ENCODE measurements at places on chromosomes 5 and 9.

- no peak for DNase-seq
These were observed 73.9 kb upstream of the WWC1 start for GRCh38 chr5:168217497-168217896.

DNA sequence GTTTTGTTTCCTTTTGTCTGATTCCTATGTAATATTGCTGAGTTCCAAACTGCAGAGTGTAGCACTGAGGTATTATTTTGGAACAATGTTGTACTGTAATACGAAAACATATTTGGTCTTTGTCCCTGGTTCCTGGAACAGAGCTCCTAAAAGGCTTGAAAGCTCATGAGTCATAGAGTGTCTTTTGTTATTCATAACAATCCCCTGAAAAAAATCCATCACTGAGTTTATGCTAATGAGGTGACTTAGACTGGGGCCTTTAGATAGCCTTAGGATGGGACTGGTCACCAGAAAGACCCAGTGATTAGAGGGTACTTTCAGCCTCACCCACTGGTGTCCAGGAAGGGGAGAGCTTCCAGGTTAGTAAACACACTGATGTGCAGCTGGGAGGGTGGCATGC, 132.7 kb upstream of the POU5F2 start:
- DNase-seq, result peak; percentile 26

DNA sequence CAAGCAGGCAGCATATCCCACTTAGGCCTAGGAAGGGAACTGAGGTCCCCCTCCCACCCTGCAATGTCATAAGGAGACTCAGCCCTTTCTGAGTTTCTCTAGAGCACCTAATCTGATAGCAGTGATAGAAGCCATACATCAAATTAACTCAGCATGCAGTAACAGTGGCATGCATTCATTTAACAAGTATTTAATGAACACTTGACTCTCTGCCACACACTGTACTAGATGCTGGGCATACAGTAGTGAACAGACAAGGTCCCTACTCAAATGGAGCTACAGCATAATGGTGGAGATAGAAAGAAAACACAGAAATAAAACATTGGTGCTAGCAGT, 58.6 kb downstream of the SLC22A5 start:
- DNase-seq, result no peak

DNA sequence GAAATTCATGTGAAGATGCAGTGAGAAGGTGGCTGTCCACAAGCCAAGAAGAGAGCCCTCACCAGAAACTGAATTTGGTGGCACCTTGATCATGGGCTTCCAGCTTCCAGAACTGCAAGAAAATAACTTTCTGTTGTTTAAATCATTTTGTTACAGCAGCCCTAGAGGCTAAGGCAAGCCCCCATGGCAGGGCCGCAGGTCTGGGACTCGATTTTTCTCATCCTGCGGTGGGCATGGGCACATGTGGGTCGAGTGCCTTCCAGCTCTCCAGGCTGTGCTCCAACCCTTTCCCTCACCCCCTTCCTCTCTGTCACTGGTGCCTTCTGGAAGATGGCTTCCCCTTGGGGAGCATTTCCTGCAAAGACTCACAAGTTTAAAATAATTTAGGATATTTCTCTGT, 40.7 kb downstream of the AHRR start:
- DNase-seq, result no peak

DNA sequence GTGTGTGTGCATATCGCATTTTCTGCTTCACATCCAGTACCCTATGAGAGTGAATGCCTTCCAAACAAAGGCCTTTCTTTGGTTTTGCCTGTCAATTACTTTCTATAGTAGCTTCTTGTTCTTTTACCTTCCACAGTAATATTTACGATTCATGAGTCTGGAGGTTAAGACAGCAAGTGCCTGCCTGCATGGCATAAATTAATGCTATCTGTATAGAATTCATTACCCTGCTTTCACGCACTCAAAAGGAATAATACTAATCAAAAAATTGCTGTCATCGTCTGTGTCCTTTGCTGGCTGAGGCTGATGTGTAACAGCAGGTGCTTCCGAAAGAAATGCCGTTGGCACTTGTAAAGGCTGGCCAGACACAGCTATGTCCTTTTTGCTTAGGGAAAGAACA, 1304.4 kb upstream of the CDH6 start:
- DNase-seq, result no peak

DNA sequence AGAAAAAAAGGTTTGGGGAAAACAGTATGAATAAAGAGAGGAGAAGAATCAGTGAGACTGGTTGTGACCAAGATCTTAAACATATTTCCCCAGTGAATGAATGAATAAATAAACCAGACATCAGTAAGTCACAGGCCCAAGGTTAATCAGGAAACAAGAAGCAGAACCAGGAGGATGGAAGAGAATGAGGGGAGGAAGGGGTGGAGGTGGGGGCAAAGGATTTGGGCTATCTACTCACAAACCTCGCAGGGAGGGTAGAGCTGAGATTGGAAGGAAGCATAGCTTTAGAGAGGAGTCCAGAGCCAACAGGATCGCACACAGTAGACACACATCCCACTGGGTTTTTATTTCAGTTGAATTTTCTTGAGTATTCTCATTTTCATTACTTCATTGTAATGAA, 47.7 kb upstream of the RICTOR start:
- no peak for DNase-seq

- no peak for DNase-seq
These were observed 15.3 kb downstream of the TNFSF15 start for GRCh38 chr9:114790521-114790920.

DNA sequence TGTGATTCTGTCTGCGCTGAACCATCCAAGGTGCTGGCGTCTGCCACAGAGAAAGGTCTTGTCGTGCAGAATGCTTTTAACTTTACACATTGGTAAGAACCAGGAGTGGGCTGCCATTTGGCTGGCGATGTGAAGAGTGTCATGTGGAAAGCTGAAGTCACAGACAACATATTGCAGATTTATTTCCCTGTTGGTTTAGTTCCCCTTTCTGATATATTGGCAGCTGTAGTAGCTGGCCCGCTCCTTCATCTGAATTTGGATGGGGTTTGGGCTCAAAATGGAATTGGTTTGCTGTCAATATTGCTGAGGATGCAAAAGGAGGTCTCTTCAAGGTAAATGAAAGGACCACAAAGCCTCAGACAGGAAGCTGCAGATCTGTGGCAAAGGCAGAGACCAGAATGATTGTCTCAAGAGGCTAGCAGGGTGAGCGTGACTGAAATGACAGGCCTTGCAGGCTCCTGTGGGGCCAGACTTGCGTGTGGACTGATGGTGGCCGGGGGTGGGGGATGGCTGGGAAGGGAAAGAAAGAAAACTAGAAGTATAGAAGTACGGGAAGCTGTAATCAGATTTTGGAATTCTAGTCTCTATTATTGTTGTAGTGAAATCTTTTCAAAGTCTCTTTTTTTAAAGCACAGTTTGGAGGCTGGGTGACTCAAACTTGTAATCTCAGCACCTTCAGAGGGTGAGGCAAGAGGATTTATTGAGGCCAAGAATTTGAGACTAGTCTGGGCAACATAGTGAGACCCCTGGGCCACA, 25.1 kb upstream of the CD180 start:
- DNase-seq, result no peak

- DNase-seq, result no peak
These were observed 55.7 kb upstream of the FAM120AOS start for GRCh38 chr9:93509084-93509483.

GRCh38 chr5:79727451-79728355, 38.1 kb downstream of the CMYA5 start:
- DNase-seq, result peak; percentile 27

- DNase-seq, result no peak
These were observed 70.2 kb downstream of the ZNF608 start for GRCh38 chr5:124675931-124676846.

DNA sequence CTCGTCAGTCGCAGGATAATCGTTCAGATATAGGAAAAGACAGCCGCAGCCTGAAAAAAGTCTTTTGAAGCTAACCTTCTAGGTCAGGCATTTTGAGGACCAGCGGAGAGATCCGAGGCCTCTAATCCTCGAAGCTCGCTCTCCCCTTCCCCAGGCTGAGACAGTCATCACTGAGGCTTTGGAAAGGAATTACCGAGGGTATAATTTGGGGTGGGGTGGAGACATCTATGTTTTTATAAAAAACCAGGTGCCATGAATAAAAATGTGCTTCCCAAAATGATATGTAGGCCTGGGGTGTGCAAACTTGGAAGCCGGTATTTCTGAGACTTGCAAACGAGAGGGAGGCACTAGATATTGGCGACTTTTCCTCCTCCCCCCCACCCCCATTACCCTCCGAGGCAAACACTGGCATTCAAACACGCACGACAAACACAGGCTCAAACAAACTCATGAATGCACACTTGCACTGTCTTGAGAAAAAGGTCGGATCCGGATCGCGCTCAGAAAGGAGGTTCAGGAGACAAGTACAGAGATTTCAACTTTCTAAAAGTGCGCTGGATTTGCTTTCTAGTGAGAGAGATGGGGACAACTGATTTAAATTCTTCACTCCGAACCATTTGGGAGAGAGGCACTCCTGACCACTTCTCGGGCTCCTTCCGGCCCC, 935 bp upstream of the MSX2 start:
- DNase-seq, result no peak

- DNase-seq, result no peak
These were observed 15.1 kb upstream of the SLC2A6 start for GRCh38 chr9:133493845-133494540.

- DNase-seq, result no peak
These were observed 11.4 kb downstream of the YTHDC2 start for GRCh38 chr5:113524927-113525326.

GRCh38 chr5:95392593-95393182, 1.5 kb downstream of the FAM81B start:
- DNase-seq, result no peak

- DNase-seq, result peak; percentile 58
These were observed 316.2 kb downstream of the ARL15 start for GRCh38 chr5:53994148-53994547.

DNA sequence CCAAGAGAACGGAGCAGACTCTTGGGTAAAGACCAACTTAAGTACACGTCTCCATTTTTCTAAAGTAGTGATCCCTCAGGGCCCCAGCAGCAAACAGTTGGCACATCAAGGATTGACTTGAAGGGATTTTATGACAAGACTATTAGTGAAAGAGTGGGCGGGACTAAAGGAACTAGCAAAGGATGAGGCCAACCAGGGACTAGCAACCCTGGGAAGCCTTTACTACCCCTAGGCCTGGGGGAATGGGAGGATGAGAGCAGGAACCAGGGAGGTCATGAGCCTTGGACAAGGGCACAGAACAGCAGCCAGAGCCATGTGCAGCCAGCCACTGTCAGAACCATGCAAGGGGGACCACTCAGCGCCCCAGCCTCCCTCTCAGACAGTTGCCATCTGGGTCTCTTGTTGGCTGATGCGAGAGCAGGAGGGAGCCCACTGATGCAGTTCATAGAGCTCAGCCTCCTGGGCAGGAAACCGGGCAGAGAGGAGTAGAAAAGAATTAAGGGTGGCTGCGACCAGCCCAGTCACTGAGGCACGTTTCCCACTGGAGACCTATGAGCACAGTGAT, 28.1 kb downstream of the TGFBI start:
- DNase-seq, result no peak

- DNase-seq, result no peak
These were observed 95.1 kb downstream of the AK8 start for GRCh38 chr9:132783006-132783405.

DNA sequence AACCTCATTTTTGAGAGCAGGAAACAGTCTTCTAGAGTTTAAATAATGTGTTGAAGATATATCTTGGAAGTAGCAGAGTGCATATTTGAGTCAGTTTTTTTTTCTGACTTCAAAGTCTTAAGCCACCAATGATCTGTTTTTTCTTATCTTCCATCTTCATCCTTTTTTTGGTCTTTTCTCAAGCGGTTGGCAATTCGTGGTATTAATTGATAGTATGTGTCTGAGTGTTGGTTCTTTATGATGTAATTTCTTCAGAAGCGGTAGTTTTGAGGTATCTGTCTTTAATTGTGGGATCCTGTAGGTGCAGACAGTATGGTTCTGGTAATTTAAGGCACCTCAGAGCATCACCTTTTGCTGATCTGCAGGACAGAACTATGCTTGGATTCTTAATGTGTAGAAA, 3.9 kb downstream of the CSNK1G3 start:
- no peak for DNase-seq

All from AG20443 (cell line).